ENCODE measurements at places on chromosomes 1 and 21.

DNA sequence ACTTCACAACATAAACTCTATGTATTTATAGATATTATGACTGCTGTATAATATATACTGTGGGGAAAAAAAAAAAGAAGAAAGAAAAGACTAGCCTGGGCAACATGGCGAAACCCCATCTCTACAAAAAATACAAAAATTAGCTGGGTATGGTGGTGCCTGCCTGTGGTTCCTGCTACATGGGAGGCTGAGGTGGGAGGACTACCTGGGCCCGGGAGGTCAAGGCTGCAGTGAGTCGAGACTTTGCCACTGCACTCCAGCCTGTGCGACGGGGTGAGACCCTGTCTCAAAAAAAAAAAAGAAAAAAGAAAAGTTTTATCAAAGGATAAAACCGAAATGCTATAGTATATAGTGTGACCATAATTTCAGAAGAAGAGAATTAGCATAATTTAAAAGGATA lies 2.7 kb downstream of the EXOC8 start:
- DNase-seq, result no peak

DNA sequence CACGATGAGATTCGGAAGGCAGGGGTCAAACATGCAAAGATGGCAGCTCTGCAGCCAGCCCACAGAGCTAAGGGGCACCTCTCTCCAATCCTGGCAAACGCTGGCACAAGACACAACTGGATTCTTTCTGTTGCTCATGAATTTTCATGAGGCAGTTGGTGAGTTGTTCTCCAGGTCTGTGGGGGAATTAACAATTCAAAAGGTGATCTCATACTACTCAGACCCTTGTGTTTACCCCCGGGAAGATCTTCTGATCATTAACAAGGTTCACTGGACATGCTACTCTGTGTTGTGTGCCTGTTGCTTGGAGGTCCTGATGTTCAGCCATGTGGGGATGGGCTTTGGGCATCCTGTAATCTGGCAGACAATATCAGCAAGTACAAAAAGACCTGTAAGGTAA lies 128.9 kb downstream of the HHAT start:
- DNase-seq, result no peak

DNA sequence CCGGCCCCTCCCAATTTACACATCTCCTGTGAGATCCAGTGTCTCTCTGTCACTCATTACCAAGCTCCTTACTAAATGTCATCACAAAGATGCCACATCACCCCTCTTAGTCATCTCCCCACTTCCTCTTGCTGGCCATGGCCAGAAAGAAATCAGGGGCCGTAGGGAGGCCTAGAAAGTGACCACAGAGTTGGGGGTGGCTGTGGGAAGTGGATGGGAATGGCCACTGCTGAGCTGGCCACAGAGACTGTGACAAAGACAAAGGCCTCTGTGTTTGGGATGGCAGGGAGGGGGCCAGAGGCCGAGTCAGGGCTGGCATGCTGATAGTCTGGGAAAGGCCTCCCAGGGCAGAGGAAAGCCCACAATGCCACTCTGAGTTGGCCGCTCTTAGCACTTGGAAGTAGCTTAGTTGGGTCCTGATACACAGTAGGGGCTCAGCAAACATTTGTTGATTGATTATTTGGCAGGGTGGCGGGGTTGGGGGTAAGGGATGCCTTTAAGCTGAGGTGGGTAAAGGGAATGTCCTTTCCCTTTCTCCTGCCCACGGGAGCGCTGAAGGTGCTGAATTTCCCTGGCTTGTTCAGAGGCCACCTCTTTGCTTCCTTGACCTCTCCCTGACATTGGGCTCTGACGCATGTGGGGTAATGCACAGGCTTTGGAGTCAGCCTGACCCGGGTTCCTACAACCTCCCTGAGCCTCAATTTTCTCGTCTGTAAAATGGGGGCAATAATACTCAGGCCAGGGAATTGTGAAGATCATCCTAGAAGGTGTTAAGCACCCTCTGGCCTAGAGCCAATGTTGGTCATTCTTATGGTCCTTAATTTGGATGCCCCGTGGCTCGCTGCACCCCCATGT lies 13.2 kb downstream of the NAV1 start:
- peak; percentile 86 for DNase-seq

GRCh38 chr1:13605159-13605558 lies 21.5 kb downstream of the PDPN start:
- peak; percentile 90 for DNase-seq

DNA sequence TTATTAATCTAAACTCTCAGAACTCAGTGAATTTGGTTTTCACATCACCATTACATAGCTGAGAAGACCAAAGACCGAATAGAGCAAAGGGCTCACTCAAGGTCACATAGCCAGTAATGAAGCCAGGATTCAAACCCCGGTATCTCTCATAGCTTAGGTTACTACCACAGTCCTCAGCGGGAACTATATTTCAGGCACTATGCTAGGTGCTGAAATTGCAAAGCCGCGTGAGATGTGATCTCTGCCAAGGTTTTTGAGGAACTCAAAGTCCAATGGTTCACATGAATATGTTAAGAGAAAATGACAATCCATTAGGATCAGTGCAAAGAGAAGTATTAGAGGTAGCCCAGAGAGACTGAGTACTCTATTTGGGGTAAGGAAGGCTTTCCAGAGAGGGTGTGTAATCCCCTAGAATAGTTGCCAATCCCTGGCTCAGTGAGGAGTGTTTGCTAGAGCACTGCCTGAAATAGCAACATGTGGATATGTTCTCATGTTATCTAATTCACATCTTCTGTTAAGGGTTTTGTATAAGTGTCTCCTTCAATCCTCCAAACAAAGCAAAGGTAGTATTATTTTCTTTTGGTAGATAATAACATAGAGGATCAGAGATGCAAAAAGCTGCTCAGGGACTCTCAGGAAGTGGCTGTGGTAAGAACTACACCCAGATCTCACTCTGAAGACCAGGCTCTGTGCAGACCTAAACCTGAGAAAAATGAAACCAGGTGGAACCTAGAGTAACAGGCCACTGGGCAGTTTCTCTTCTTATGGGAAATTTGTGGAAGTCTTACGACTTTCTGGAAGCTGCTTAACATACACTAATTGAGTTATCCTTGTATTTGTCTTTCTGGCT lies 93.1 kb upstream of the C8B start:
- no peak for DNase-seq

GRCh38 chr1:165355139-165355976 lies 1.2 kb downstream of the LMX1A start:
- no peak for DNase-seq

GRCh38 chr1:162019006-162019405 lies 4.7 kb downstream of the OLFML2B start:
- DNase-seq, result no peak

- DNase-seq, result no peak
These were observed 54.9 kb upstream of the EDN2 start for GRCh38 chr1:41539418-41539805.
